Hematopoietic multipotent progenitor cell treated with erythropoietin and hydrocortisone succinate and interleukin-3 and kit ligand, for 4 days (in vitro differentiated cells): ENCODE measurements at places on chromosomes 7 and 10.

DNA sequence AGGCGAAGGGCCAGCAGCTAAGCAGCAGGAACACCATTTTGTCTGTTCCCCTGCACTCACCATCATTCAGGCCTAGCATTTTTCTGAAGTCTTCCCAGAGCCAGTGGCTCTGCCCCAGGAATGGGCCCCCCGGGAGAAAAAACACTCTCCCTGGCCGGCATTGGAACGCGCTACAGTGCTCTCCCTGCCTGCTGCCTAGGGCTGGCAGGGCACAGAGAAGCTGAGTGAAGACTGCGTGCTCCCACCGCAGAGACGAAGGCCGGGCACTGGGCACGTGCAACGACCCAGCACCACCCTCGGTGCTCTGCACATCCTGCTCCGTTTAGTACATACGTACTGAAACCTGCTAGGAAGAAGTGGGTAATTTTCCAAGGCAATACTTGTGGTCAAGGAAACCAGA, 34.4 kb downstream of the HSPA12A start:
- DNase-seq, result no peak

GRCh38 chr10:18097524-18097923, 42.7 kb upstream of the CACNB2 start:
- DNase-seq, result no peak

- no peak for DNase-seq
Observed at GRCh38 chr10:45380903-45381620, 7.0 kb downstream of the ALOX5 start.

- no peak for DNase-seq
Observed at GRCh38 chr7:34842782-34843181, 184.8 kb downstream of the NPSR1 start.

DNA sequence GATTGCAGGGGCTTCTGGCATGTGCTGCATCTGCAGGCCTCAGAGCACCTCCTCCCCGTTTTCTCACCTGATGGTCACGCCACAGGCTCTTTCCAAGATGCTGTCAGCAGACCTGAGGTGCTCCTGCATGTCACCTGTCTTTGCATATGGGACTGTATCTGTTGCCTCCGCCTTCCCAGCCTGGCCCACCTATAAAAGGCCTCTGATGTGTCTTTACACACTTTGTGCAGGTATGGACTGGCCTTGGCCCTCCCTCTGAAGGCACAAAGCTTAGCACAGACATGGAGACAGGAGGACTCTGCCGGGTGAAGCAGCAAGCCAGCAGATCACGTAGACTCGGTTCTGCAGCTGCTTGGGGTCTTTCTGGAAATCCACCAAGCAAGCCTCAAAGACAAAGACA, 220.9 kb upstream of the PPP2R2D start:
- DNase-seq, result no peak

DNA sequence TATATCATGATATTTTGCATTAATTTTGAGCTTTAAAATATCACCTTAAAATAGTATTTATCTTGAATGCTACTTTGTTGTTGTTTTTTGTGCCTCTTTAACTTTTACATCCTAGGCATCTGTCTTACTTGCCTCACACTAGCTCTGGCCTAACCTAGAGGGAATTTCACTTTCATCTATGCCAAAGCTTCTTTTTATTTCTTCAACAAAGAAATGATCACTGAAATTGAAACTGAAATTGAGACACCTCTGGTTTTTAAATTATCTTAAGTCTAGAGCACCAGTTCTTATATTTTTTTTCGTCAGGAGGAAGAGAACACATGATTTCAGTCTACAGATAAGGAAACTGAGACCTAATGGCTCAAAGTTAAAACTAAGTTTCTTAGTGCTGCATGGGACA, 3.5 kb upstream of the SCIN start:
- DNase-seq, result no peak

DNA sequence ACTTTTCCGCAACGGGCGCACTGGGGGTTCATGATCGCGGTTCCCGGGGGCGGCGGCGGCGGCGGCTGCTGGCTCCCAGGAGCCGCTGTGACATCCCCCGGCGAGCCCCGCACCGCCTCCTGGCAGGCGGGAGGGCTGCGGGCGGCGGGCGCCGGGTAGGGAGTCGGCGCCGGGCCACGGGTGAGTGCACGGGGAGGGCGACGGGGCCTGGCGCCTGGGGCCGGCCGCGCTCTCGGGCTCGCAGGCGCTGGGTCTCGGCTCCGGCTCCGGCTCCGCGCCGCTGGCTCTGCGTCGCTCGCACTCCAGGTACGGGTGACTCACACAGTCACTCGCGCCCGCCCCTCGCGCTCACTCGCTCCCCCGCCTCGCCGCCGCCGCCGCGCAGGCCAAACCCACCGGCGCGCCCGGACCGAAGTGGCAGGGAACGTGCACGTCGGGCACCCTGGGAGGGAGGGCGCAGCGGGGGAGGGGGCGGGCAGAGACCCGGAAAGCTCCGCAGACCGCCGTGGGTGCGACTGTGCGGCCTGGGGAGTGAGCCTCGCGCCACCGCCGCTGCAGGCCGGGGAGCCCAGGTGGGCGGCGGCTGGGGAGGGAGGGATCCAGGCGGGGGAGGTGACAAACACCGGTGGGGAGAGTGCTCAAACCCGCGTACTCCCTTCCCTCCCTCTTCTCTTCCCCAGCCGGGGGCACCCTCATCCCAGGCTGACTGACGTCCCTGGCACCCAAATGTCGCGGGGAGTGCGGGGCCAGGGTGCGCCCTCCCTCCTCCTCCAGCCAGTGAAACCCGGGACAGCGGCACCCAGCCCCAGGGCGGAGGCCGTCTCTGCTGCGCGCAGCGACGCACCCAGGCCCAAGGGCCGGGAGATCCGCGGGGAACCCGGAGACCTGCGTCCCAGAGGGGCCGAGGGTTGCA, 276.9 kb upstream of the NEBL start:
- peak; percentile 37 for DNase-seq

GRCh38 chr10:102578782-102579181, 65.5 kb upstream of the TRIM8 start:
- DNase-seq, result peak; percentile 48

DNA sequence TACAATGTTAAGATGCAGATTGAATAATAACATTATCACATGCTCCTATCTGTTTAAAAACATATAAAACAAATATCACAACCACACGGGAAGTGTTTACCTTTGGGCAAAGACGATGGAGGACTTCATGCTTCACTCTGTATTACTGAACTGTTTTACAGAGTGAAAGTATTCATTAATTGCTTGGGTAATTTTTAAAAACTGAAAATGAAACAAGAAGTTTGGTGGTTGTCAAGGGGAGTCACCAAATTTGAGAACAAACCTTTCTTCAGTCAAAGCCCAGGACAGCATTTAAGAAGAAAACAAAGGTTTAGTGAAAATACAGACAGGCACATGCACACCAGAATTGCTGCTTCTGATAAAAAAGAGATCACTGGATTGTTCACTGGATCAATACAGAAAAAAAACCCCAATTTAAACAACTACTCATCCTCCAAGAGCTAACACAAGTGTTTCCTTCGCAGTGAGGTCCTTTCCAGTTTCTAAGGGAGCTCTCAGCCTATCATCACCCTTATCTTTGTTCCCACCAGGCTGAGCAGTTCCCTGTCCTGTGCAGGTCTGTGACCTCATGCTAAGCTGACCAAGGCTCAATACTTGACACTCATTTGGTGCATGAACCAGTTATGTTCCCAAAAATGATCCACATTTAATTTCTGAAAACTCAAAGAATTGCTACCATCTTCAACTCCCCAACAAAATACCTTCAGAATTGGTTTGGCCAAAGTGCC, 8.8 kb downstream of the PARP12 start:
- DNase-seq, result no peak

- peak; percentile 29 for DNase-seq
Observed at GRCh38 chr10:30048768-30049517, 10.4 kb downstream of the JCAD start.

DNA sequence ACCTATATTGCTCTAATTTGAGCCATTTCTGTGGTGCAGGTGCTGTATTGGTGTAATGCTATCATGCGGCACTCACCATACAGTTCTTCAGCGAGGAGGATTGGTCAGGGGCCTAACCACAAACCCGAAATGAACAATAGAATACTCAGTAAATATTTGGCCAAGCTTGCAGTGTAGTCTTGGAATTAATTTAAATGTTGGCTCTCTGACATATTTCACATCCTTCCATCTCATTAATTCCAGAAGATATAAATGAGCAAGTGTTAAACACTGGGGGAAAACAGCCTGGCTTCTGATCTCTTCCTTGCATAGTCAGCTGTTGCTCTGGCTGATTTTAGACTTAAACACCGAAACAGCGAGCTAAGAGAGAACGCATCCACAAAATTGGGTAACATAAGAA, 663.1 kb upstream of the GHITM start:
- DNase-seq, result no peak

DNA sequence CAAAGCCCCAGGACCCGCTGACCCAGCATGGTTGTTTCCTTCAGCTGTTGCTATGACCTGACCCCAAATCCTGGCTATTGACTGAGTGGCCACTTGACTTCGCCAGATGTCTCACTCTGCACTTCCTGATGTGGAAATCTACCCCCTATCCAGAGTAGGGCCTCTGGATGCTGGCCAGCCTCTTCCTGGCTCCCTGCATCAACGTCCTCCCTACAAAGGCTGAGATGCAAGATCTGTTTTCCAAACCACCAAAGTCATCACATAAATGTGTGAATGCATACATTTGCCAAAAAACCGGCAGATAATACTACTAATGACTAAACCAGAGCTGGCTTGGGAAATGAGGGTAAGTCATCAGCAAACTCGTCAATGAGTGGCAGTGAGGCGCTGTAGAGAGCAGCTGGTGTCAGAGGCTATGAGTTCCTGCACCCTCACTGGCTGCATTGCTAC, 70.4 kb downstream of the PYROXD2 start:
- DNase-seq, result no peak

GRCh38 chr10:71259282-71259681, 46.9 kb downstream of the UNC5B start:
- no peak for DNase-seq

DNA sequence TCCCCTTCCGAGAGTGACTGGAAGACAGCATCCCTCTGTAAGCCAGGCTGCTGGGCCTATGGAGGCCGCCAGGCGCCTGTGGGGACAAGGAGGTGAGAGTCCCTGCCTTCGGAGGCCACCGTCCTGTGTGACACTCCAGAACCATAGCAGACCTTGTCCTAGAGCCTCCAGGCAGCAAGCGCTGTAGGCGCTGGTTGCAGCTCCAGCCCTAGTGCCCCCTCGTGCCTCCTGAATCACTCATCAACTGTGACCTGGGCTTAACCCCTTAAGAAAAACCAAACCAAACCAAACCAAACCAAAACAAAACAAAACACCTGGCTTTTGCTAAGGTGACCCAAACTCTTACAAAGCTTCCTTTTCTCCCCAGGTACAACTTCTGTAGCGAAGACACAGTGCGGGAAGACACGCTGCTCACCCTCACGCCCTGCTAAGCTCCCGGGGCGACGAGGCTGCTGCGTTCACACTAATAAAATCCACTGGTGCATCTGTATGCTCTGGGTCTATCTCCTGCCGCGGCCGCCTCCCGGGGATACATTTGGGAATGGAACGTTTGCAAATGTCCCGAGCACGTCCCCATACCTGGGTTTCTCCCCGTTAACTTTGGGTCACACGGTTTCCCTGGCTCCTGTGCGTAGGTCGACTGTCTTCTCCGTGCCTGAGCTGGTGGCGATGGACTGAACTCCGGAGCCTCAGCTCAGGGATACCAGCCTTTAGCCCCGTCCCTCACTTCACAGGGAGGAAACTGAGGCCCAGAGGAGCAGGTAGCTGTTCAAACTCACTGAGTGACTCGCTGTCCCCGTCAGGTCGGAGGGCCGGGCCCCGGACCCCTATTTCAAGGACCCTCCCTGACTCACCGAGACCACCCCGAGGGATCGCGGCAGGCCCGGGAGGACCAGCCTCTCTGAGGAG, 11.8 kb upstream of the PNLIPRP2 start:
- DNase-seq, result no peak

- no peak for DNase-seq
Observed at GRCh38 chr7:16685535-16685934, 39.6 kb downstream of the BZW2 start.

DNA sequence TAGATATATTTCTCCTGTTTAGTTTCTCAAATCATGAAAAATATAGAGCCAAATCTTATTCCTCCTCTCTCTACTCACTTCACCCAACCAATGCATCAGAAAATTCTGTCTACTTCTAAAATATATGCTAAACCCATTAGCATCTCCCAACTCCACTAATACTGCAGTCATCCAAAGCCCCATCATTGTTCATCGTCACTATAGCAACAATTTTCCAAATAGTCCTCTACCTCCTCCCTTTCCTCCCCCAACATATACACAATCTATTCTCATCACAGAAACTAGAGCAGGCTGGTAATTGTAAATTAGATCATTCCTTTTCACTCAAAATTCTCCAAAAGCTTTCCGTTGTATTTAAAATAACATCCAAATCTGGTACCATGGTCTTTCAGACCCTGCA, 38.4 kb upstream of the C10orf120 start:
- no peak for DNase-seq

DNA sequence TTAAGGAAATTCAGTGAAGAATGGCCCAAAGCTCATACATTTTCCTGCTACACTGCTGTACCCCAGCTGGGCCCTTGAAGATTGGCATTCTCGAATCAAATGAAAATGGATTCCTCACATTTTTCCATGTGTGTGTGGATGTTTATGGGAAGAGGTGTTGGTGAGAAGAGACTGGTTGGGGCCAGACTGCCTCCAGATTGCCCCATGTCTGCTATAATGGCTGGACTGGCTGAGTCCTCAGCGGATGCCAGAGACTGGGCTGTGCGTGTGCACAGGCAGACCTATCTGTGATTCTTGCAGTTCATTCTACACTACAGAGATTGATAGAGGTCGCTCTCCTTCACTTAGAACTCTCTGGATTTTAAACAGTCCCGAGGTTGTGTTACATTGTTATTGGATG, 183.6 kb upstream of the GDF10 start:
- DNase-seq, result no peak

GRCh38 chr7:43502941-43503340, 80.0 kb upstream of the STK17A start:
- peak; percentile 7 for DNase-seq

DNA sequence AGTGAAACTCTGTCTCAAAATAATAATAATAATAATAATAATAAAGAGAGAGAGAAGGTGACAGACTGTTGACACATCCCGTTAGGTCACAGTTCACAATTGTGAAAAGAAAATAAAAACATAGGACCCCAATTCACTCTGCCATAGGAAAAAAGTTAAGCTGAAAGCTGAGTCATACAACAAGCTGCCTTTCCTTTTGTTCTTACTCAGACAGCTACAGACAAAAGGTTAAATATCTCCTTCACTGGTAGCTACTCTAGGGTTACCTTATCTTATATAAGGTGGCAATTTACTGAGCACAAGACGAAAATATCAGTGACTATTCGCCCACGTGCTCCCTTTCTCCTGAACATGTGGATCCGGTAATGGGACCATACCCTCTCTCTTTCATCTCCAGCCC, 17.5 kb downstream of the TUBAL3 start:
- no peak for DNase-seq

GRCh38 chr10:62473241-62473640, 99.1 kb downstream of the ZNF365 start:
- DNase-seq, result no peak

DNA sequence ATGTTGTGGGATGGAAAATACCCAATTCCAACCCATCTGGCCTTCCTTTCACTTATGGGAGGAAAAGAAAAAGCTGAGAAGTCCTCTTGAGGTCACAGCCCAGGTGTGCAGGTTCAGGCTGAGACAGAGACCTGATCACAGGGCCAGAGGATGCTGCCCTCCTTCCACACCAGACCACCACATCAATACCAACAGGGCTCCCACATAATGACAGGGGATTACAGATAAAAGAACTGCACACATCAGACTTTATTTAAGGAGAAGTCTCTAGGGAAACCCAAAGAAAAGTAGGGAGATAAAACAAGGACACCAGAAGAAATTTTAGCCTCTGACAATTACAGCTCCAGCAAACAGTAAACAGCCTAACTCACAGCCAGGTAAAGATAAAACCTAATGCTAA, 548.4 kb downstream of the PTPRN2 start:
- no peak for DNase-seq
